Foreskin fibroblast (primary cell): ENCODE measurements at places on chromosomes 2 and 18.

DNA sequence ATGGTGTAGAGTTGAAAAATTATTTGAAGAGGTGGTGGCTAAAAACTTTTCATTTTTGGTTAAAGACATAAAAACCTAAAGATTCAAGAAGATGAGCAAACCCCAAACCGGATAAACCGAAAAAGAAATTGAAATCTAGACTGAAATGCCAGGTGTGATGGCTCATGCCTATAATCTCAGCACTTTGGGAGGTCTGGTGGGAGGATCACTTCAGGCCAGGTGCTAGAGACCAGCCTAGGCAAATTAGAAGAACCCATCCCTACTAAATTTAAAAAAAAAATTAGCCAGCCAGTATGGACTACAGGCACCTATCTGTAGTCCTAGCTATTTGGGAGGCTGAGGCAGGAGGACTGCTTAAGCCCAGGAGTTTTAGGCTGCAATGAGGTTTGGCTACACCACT lies 126.9 kb downstream of the BAZ2B start:
- DNase-seq, result no peak

- no peak for DNase-seq
Observed at GRCh38 chr2:128602038-128602698, 283.5 kb upstream of the HS6ST1 start.

- peak; percentile 36 for DNase-seq
Observed at GRCh38 chr2:18369760-18370159, 190.7 kb downstream of the RDH14 start.

- DNase-seq, result no peak
Observed at GRCh38 chr2:46439582-46439981, 39.8 kb upstream of the TMEM247 start.

GRCh38 chr2:39568561-39569006 lies 97.1 kb upstream of the TMEM178A start:
- peak; percentile 65 for DNase-seq

- no peak for DNase-seq
Observed at GRCh38 chr2:238289574-238289973, 1.2 kb upstream of the PER2 start.

GRCh38 chr2:118473241-118473640 lies 374.2 kb downstream of the EN1 start:
- no peak for DNase-seq

- no peak for DNase-seq
Observed at GRCh38 chr2:148701877-148702276, 57.3 kb downstream of the EPC2 start.

DNA sequence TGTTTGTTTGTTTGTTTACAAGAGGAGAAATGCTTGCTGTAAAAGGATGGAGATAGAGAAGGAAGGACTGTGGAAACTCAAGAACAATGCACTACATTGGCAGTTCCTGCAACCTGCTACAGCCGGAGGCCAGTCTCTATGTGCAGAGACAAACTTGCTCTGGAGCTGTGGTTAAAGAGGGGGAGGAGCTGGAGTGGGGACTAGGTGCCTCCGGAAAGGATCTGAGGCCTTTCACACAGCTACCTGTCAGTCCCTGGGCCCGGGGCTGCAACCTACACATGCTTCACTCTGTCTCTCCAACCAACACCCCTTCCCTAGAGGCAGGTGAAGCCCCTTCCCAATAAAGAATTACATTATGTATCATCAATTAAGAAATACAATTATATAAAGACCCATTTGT lies 1234.0 kb upstream of the ZEB2 start:
- no peak for DNase-seq

- peak; percentile 73 for DNase-seq
Observed at GRCh38 chr2:239369631-239370161, 31.1 kb downstream of the HDAC4 start.

DNA sequence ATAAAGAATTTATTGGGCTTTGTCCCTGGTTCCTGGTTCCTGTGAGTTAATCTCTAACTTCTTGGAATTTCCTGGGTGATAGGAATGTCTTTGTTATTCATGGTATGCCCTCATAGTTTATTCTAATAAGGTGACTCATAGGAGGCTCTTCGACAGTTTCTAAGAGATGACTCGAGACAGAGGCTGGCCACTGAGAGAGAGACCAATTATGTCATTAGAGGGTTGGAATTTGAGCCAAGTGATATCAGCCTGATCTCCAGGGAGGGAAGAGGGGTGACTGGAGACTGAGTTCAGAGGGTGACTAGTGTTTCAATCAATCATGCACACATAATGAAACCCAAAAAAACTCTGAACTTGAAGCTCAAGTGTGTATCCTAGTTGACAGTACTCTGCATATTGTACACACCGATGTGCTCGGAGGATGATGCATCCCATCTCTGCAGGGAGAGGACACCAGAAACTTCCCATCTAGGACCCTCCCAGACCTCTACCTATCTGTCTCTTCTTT lies 185.7 kb downstream of the MTCL1 start:
- peak; percentile 93 for DNase-seq

GRCh38 chr2:134391751-134392160 lies 137.9 kb downstream of the MGAT5 start:
- no peak for DNase-seq

DNA sequence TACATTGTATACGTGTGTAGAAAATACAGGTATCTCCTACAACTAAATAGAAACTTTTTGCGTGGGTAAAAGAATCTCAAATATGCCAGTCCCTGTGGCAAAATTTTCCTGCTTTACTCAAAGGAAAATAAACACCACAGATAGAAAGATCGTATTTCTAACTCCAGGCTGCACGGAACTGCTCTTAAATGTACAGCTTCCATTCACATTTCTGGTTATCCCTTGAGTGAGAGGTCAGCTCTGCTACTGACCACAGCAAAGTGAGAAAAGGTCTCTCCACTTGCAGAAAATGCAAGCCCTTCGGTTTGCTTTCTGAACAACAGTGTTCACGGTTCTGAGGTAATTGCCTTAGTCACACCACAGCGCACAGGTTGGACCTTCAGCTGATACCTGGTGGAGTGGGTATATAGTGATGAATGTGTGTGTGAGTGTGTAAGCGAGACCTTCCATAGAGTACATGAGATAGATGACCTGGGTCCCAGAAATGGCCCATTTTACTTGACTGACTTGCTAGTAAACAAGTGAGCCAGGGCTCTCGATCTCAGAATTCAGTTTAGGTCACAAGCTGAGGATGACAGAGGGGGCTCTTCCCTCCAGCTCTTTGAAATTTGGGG lies 52.1 kb downstream of the ALPK2 start:
- no peak for DNase-seq

DNA sequence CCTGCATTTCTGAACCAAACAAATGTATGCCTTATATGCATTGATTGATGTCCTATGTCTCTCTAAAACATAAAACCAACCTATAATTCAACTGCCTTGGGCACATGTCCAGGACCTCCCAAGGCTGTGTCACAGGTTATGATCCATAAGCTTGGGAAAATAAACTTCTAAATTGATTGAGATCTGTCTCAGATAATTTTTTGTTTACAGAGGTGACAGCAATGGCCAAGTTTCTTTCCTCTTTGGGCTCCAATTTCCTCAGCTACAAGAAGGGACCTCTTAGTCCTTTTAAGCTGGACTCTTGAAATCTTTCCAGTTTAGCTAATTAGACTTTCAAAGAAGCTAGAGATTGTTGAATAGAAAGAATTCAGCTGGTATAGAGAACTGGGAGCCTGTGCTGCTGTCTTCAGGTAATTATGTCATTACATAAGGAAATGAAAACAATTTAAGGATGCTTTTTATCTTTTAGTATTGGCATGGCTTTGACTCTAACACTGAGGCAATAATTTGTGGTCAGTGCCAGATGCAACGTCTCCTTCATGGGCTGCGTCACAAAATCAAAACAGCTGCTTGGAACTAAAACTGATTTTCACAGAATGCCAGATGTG lies 412.1 kb upstream of the TRIB2 start:
- DNase-seq, result peak; percentile 71

GRCh38 chr18:78621141-78621755 lies 358.4 kb upstream of the SALL3 start:
- no peak for DNase-seq

- DNase-seq, result no peak
Observed at GRCh38 chr18:35345460-35345921, 1.3 kb upstream of the ZNF24 start.

DNA sequence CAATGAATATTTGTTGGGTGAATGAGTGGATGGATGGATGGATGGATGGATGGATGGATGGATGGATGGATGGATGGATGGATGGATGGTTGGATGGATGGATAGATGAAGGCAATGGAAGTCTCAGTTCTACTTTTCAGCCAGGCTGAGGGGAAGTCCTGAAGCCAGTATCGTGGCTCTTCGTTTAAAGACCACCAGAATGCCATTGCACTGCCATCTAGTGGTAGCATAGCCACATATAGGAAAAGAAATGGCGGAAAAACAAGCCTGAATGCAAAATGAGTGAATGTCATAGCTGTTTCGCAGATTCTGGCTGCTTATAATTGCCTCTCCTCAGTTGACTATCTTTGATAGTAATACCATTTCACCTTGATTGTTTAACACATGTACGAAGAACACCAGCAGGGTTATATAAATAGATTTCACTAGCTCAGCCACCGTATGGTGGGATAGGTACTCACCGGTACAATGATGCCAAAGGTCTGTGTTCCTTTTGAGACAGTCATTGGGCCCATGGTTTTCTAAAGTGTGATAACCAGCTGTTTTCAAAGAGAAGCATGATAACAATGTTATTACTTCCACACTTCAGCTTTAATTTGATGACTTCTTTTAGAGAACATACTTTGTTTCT lies 62.3 kb upstream of the GREB1L start:
- peak; percentile 83 for DNase-seq

DNA sequence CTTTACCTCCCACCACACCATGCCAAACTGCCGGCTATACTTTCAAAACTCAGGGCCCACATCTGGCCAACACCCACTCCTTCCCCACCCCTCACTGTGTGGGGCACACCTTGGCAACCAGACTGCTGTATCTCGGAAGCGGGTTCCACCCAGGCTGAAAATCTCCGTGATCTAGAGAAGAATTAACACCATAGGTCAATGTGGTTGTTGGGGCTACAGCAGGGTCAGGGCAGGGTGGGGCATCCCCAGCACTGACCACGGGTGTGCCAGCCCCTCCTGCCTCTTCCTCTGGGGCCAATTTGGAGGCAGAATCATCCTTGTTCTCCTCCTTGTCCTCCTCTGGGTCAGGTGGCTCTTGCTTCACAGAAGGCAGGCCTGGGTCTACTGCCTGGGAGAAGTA lies 6.3 kb upstream of the CFAP53 start:
- DNase-seq, result no peak

DNA sequence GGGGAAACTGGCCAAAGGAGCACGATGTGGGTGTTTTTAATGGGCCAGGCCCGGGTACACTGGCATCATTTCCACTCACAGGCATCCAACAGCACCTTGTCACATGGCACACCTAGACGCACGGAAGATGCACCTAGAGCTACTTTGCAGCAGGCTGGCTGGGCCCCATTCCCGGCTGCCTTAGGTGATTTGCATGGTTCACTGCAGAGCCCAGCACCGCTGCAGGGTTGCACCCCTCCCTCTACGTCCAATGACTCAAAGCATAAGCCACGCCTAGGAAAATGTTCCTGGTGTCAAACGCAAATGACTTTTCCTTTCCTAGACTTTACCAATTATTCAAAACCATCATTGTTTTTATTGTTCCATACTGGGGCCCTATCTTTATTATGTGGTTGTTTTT lies 222.9 kb downstream of the EIPR1 start:
- no peak for DNase-seq

DNA sequence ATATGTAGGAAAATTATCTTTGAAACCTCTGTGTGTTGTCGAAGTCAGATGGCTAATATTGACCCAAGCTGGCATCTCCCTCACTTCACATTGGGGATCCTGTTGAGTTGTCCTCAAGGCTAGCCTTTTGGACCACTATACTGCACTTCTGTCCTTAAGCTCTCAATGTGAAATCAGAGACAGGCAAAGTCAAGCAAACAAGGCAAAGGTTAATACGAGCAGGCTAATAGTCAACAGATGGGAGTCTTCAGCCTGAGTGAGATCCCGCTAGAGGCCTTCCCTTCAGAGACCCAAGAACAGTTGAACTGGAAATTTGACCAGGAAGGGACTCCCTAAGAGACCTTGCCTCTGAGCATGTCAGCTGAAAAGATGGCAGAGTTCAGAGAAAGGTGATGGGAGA lies 475.4 kb downstream of the PARD3B start:
- no peak for DNase-seq

DNA sequence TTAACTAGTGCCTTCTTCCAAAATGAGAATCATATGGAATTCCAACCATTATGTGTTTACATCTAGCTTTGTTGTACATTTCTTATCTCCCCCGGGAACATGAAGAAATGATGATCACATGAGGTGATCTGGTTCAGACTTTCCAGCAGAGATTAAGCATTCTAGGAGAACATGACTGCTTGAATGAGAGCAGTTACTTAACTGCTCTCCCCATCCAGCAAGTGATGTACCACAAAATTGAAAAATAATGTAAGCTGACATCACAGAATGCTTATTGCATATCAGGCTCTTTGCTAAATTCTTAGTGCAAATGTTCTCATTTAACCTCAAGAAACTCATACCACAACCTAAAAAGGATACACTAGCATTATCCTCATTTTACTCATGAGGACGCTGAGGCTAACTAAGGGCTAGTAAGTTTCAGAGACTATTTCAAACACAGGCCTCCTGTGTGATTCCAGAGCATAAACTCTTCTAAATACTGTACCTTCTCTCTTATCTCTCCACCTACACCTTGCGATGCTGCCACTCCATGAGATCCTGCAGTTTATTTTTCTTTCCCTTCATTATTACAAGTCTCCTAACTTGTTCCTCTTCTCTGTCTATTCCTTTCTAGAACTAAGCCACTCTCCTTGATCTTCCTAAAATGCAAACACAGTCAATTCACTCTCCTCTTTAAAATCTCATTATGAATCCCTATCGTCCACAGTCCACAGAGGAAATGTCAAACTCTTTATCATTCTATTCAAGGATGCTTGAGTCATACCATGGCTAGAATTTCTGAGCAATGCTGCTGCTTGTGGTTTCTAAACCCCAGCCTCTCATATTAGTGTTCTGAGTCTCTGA lies 1224.8 kb upstream of the ZEB2 start:
- peak; percentile 85 for DNase-seq

DNA sequence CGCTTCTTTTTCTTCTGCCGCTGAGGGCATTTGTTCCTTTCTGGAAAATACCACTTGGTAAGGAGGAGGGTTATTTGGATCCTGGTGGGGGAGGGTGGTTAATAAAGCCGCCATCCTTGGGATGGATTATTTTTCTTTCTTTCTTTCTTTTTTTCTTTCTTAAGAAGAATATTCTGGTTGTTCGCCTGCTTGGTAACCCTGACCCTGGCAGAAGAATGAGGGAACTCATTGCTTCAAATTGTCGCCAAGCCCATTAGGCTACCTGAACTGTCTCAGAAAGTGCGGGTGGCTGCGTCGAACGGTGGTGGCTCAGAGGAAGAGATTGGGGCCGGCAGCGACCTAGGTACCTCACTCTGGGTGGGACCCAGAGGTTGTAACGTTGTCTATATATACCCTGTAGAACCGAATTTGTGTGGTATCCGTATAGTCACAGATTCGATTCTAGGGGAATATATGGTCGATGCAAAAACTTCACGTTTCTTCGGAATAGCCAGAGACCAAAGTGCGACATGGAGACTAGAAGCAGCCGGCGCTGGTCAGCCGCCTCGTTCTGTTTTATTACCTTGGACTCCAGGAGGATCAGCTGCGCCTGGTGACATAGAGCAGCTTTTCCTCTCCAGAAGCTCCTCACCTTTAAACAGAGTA lies 1.3 kb upstream of the HOXD4 start:
- DNase-seq, result no peak
